ENCODE measurements at places on chromosomes 1 and 21.
A peak's percentile ranks its signal among the peaks of the same experiment; 100 is the strongest.

DNA sequence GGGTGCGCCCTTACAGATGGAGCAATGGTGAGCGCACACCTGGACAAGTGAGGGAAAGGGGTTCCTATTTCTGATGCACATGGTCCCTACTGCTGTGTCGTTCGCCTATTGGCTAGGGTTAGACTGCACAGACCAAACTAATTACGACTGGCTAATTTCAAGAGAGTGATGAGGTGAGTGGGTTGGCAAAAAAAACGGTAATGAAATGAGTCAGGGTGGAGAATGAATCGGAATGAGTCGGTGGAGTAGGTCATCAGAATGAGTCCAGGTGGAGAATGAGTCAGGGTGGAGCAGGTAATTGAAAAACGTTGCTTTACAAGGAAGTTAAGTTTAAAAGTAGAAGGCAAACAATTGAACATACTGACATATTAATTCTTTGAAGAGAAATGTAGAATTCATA is 79.8 kb downstream of the WDR4 start:
- H3K4me3 ChIP-seq: no peak overlapping the region
- H3K27me3 ChIP-seq: peaks cover 4% of the 10 kb centered on the region
- no peak overlapping the region for H3K27ac ChIP-seq
- no peaks in the 10 kb centered on the region for H3K4me1 ChIP-seq

DNA sequence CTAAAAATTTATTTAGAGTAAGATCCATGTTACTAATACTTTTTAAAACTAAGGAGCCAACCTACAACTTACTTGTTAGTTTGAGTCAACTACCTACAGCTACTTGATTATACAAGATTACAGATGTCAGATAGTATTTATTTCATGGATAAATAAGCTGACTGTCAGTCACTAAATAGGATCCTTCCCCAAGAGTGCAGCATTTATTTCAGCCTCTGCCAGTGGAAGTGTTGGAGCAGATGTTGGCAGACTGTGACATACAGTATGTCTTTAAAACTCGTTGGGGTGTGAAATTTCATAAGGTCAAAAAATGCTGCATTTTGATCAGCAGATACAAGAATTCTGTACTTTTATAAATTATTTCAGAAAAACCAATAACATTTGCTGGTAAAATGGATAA is 156.2 kb downstream of the AKT3 start:
- H3K36me3 ChIP-seq: no peaks in the 10 kb centered on the region
- DNase-seq: no peak
- no peaks in the 10 kb centered on the region for H3K27me3 ChIP-seq
- no peak overlapping the region for H3K4me3 ChIP-seq
- H3K4me1 ChIP-seq: no peaks in the 10 kb centered on the region

- H3K4me1 ChIP-seq: peaks cover 34% of the 10 kb centered on the region
- DNase-seq: peak; percentile 84
- H3K27me3 ChIP-seq: no peaks in the 10 kb centered on the region
- H3K4me3 ChIP-seq: no peak overlapping the region
Measured at GRCh38 chr1:167555971-167556714, 2.6 kb upstream of the CREG1 start.

DNA sequence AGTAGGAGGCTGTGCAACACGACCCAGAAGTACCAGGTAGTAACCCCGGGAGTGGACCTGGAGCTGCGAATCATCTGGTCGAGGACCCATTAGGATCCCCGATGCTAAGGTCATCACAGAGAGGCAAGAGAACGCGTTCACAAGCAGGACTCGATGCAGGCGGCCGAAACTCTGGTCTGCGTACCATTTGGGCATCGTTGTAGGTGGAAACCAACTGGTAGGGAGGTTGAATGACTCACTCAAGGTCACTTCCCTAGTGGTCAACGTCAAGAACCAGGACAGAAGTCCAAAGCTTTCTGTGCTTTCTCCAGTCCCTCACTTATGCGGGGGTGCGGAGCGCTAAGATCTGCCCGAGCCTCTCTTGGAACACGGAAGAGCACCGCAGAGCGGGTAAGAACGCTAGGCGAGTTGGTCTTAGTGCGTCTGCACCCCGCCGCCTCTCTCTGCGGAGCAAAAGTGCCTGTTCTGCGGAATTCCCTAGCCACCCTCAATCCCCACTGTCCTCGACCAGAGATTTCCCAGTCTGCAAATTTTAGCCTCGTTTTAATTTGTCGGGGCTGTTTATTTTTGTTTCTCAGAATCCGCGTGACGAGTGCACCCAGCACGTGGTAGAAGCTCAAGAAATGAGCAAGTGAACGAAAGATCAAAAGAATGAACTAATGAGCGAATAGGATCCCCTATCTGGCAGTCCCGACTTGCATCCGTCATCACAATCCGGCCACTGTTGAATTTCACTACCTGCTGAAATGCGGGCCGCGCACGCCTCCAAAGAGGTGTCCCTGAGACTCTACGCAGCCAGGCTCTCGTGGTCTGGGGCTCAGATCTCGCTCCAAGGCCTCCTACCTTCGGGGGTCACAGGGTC is 12.2 kb downstream of the HLX start:
- H3K36me3 ChIP-seq: no peaks in the 10 kb centered on the region
- DNase-seq: no peak

DNA sequence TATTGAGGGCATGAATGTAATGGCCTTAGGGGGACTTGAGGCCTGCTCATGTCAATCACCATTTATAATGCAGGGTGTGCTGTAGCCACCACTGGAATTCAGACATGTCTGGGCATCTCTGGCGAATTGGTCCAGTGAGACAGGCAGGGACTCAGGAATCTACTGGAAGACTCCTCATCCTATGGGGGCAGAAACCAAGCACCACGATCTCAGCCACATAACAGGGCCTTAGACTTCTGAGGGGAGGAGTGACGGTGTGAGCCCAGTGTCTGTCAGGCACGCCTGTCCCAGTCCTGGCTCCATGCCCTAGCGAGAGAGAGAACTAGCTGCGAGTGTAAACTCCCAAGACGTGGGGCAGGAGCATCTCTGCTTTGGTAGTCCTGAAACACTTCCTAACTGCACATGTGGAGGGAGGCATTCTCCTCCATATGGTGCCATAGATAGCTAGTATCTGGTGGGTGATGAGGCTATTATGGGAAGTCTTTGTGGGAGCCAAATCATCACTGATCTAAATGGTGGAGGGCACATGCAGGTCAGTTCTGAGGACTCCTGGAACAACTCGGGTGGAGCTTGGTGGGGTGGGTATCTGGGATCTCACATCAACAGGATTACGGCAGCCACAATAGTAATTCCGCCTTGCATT is 29.8 kb upstream of the KIAA0040 start:
- H3K4me1 ChIP-seq: no peaks in the 10 kb centered on the region
- no peaks in the 10 kb centered on the region for H3K36me3 ChIP-seq
- DNase-seq: no peak
- no peak overlapping the region for H3K4me3 ChIP-seq

DNA sequence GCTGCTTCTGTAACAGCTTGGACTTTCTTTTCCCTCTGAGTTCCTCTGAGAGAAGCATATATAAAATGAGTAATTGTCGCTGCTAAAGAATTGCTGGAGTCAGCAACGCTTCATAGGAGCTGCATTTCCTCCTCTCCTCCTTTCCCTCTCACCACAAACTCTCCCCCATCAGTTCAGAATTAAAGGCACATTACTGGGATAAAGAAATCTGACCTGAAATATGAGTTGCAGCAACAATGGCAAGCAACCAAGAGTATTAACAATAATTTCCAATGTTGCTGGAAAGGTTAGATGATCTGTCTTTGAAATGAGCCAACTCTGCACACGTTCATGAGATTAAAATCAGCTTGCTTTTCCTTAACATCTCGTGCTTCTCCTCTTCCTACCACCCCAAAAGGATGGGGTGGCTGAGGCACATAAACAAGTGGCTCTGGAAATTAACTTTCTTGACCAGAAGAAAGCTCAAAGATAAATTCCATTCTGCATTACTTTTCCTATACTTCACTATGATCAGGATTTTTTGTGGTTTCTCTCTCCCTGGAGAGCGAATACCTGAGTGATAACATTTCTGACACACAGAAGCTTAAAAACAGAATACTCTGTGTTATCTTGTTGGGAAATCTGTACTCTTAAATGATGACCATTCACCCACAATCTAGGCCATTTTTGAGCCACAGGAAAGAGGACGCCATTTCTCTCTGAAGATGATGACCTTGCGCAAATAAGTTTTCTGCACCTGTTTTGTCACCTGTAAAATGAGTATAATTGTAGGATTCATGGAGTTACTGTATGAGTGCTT is 90.2 kb downstream of the TGFBR3 start:
- H3K36me3 ChIP-seq: no peaks in the 10 kb centered on the region
- no peaks in the 10 kb centered on the region for H3K27me3 ChIP-seq
- H3K4me3 ChIP-seq: no peak overlapping the region
- H3K27ac ChIP-seq: no peak overlapping the region

- H3K4me1 ChIP-seq: peaks cover 69% of the 10 kb centered on the region
- H3K36me3 ChIP-seq: no peaks in the 10 kb centered on the region
- peak overlapping the region; percentile 35 for H3K4me3 ChIP-seq
- DNase-seq: peak; percentile 26
- peak overlapping the region; percentile 65 for H3K27ac ChIP-seq
Measured at GRCh38 chr1:206557636-206558473, 50.5 kb downstream of the RASSF5 start.

- H3K4me1 ChIP-seq: no peaks in the 10 kb centered on the region
- no peak for DNase-seq
- no peaks in the 10 kb centered on the region for H3K36me3 ChIP-seq
- no peak overlapping the region for H3K27ac ChIP-seq
Measured at GRCh38 chr21:36825658-36826057, 126.7 kb downstream of the SIM2 start.

- H3K4me1 ChIP-seq: peaks cover 10% of the 10 kb centered on the region
- no peak overlapping the region for H3K4me3 ChIP-seq
- no peaks in the 10 kb centered on the region for H3K27me3 ChIP-seq
Measured at GRCh38 chr1:64051796-64052195, 151.6 kb upstream of the UBE2U start.

DNA sequence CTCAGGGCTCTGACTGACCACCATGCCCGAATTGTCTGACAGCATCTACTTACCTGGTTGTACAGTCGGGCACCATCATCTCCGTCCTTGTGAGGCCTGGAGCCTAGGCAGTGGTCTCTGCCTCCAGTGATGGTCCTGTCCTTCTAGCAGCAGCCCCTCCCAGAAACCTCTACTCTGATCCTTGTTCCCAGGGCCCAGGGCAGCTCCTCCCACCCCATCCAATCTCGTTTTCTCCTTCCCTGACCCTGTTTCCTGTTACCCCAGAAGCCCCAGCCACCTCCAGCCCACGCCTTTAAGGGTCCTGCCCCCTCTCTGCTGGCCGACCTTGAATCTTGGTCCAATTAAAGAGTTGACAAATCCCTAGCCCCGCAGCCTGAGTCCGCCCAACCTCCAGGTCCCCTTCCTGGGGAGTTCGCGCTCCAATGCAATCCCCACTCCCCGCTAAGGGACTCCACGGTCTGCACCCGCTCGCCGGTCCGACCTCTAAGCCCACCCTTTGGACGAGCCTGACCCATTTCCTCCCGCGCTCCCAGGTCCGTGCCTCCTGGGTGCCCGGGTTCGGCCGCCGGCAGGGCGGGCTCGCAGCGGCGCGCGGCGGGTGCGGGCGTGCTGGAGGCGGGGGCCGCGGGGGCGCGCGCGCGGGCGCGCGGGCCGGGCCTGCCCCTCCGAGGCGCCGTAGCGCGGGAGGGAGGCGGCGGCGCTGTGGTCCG is at the start of gene B4GALT2:
Gene B4GALT2, plus strand, starts transcription at position 660 of the 710 bp plus-strand sequence. CDS start 1,951 bp downstream, outside the sequence.
- H3K4me1 ChIP-seq: peaks cover 58% of the 10 kb centered on the region
- peak; percentile 39 for DNase-seq
- no peaks in the 10 kb centered on the region for H3K27me3 ChIP-seq
- peak within 1 kb of the TSS; percentile 52 for H3K4me3 ChIP-seq
- H3K36me3 ChIP-seq: peaks cover 4% of the 10 kb centered on the region

DNA sequence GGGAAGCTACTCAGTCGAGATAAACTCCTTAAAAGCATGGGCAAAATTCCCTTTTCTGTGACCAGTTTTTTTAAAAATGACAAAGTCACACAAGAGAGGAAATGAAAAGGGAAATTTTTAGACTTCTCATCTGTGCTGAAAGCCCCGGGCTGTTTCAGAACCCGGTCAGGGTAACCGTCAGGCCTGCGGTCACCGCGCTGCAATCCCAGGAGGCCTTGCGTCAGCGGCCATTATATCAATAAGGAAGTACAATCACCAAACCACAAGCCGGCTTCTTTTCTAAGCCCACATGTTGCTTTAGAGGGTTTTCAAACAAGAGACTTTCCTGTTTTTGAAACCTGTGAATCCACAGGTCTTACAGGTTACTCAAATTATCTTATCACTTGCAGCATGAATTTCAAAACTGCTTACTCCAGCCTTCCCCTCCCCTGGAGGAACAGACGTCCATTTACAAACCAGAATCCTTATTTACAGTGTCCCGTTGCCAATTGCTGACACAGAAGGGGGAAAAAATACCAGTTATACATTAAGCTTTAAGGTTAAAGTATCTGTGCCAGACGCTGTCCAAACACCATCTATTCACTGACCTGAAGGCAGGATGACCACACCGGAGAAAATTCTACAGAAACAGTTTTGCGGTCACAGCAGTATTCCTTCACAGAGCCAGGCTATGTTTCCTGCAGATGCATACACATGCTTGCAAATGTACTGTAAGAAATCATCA is 165.3 kb downstream of the TOMM20 start:
- H3K4me3 ChIP-seq: no peak overlapping the region
- H3K4me1 ChIP-seq: peaks cover 70% of the 10 kb centered on the region
- H3K27me3 ChIP-seq: no peaks in the 10 kb centered on the region
- no peaks in the 10 kb centered on the region for H3K36me3 ChIP-seq
- DNase-seq: peak; percentile 66

DNA sequence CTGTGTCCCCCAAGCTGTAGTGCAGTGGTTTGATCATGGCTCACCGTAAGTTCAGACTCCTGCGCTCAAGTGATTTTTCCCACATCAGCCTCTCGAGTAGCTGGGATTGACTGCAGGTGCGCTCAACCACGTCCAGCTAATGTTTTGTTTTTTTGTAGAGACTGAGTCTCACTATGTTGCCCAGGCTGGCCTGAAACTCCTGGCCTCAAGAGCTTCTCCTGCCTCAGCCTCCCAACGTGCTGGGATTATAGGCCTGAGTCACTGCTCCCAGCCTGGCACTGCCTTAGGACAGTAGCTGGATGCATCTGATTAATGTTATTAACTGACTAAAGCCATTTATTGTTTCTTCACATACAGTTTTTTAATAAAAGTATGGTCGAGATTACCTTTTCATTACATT is 40.2 kb downstream of the RNF11 start:
- peaks cover 2% of the 10 kb centered on the region for H3K36me3 ChIP-seq
- no peak overlapping the region for H3K4me3 ChIP-seq
- no peak for DNase-seq
- peaks cover 5% of the 10 kb centered on the region for H3K4me1 ChIP-seq
- no peaks in the 10 kb centered on the region for H3K27me3 ChIP-seq

DNA sequence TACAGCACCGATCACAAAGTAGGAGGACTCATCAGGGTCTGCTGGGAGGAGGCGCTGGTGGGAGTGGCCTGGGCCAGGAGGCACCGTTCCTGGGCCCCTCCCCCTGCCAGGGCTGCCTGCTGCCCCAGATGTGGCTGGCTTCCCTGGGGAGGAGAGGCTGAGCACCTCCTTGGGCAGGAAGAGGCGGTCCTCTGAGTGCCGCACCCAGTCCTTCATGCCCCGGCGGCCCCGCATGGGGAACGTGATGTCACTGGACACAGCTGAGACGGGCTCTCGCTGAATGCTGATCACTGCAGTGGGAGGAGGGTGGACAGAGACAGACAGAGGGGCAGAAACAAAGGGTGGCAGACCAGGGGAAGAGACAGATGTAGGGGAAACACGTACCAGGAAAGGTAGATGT is 24.8 kb downstream of the ADGRB2 start:
- H3K4me3 ChIP-seq: no peak overlapping the region
- DNase-seq: no peak
- H3K36me3 ChIP-seq: no peaks in the 10 kb centered on the region
- no peaks in the 10 kb centered on the region for H3K4me1 ChIP-seq
- H3K27me3 ChIP-seq: no peaks in the 10 kb centered on the region
